Ecto neural progenitor cell (in vitro differentiated cells): ENCODE measurements at places on chromosomes 3 and 15.

DNA sequence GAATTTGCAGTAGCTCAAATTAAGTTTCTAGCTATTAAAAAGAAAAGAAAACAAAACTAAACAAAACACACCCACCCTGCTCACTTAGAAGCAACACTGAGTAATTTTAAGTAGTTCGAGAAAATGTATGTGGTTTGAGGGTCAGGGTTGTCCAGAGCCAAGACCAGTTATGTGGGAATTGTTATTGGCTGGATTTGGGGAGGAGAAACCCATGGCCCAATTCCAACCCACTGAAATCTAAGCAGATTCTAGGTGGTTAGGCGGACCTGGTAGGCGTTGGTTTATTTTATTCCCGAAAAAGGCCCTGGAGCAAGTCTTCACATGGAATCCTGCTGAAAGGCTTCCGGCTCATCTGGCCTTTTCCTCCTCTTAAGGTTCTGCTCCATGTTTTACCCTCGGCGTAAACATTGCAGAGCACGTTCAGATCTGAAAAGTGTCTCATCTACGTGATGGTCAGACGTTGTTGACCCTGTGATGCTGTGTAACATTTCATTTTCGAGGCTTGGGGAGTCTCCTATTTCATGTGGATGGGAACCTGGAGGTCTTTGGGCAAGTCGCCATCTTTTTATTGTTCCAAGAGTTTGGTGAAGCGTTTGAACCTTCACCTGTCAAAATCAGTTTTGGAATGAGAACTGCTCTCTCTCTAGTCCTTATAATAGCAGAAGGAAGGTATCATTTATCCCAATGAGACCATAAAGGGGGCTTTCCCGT lies 64.0 kb downstream of the FLNB start:
- no peak for DNase-seq

DNA sequence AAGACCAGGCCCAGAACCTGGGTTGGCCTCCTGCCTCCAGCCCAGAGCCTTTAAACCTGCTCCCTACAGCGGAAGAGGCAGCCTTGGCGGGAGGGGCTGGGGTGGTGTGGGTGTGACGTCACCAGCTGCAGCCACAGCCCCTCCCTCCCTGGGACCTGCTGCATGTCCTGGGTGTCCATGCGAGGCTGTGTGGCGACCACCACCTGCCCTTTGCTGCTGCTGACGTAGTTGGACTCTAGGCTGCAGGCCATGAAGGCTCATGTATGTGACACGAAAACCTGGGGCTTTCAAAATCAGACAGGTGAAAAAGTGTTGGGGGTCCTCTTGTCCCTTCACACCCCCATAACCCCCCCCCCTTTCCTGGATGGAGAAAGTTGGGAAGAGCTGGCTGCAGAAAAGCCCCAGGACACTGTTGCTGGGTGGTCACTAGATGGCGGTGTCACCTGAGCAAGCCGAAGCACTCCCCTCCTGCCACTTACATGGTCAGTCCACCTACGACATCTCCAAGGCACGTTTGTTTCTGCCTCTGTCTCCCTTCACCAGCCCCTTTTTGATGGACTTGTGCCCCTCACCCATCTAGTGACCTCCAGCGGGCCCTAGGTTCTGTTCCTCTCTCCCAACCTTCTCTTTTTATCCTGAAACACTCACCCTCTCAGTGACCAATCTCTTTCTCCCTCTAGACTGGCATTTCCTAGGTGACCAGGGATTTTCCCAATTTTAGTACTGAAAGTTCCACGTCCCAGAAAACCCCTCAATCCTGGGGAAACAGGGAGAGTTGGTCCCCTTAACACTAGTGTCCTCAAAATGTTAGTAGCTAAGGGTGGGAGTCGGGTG lies 35.2 kb downstream of the SLC6A20 start:
- DNase-seq = peak; percentile 76

DNA sequence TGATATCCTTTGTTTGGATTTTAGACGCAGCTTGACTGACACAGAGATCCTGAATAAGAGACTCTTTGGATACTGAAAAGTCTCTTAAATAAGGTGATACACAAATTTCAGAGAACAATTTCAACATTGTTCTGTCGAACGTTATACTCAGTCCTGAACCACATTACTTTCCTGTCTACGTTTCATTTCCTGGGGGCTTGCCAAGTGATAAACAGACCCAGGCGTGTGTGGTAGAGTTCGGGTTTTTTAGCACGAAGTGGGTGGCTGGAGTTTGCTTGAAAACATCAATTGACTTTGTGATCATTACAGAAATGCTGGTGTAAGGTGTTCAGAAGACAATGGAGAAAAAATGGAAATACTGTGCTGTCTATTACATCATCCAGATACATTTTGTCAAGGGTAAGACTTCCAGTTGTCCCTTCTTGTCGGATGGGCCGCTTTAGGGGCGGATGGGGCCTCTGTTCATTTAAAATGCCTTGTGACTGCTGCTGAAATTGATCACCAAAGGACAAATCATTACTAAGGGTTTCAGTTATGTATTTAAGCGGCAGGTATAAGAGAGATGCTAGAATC lies at the start of gene CD96:
CD96 (plus strand) TSS at position 287 of the 573 bp plus-strand sequence; CDS start at position 339, 52 bp downstream.
- DNase-seq = no peak

GRCh38 chr3:53170325-53171063 lies 9.5 kb downstream of the PRKCD start:
- DNase-seq = no peak

- DNase-seq = no peak
Observed at GRCh38 chr15:42504631-42505030, 9.2 kb downstream of the SNAP23 start.

GRCh38 chr3:50278880-50279224 lies at the start of gene LSMEM2:
TSS of gene LSMEM2 (plus strand) at chr3:50279087. CDS start at chr3:50279114, 27 bp downstream.
- DNase-seq = no peak

DNA sequence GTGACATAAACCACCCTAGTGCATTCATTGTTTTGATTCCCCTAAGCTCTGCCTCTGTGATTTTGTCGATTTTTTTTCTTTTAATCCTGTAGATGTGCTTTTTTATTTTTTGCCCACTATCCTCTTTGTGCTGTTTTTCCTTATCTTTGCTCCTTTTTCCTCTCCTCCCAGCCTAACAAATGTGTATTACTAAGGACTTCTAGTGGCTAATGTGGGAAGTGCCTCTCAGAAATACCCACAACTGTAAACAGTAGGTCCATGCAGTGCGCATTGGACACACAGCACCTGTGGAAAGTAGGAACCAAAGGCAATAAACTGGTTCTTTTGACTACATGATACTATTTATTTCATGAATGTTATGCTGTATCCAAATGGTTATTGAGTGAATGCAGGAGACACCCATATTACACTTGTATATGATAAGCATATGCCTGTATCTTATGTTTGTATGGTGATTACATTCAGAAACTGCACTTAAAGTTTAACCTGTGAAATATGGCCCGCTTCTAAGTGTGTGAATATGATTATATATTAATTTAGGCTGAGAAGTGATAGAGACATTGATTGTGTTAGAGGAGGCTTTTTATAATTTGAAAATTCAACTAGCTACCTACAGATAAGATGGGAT lies 147.8 kb downstream of the PLCL2 start:
- no peak for DNase-seq

GRCh38 chr3:81302045-81302444 lies 459.4 kb downstream of the GBE1 start:
- DNase-seq = peak; percentile 49

DNA sequence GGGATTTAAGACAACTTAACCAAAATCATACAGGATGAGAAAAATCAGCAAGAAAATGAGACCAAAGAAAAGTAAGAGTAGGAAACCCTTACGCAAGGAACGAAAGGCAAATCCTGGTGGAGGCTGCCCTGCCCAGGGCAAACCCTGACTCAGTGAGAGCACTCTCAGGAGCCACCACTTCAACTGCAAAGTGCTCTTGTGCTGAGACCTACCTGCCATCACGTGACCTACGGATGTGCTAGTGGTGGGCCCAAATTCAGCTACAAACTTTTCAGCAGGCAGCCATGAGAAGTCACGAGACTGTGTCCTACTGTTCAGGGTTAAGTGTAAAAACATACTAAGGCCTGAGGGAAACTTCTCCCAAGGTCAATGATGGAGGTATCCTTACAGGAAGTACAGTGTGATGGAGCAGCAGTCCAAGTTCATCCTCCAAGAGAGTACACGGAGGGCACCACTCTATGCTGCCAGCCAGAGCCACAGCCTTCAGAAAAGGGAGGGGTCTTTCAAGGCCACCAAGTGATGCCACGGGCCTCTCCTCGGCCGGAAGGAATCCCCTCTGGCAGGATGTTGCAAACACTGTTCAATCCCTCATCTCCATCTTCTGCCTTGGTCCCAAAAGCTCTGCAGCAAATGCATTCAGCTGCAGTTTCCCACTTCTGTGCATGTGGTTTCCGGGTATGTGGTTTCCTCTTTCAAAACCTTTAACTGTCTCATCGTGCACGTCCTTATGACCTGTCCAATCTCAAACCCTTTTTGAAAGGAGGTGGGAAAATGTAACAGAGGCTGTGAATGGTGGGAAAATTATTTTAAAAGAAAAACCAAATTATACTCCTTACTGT lies 9.5 kb downstream of the CHSY1 start:
- DNase-seq = no peak

GRCh38 chr3:37892927-37893600 lies 31.4 kb downstream of the CTDSPL start:
- no peak for DNase-seq
